ENCODE measurements at places on chromosomes 5 and 9.
A peak's percentile ranks its signal among the peaks of the same experiment; 100 is the strongest.

DNA sequence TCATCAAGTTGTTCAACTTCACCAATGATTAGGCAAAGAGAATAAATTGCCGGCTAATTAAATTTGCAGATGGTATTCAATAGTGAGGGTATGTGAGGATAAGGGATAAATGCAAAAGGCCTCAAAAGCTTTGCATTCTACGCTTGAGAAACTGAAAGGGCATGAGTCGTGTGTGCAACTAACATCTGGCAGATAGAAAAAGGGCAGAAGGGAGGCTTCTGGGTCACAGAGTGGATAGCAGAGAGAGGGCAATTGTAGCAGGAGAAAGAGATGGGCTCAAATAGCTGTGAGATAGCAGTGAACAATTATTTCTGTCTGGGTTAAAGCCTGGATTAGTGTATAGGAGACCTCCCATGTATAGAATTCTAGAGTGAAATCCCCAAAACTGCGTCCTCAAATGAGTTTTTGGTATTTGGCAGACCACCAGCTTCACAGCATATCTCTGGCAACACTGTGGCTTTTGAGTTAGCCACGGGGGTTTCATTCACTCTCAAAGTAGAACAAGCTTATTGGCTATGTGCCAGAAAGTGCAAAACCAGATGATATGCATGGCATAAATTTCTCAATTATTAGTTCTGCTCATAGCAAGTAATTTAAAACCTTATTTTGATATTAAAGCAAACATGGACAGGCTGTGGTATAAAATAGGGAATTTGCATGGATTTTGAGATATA is 586.3 kb downstream of the BRINP1 start:
- peak; percentile 19 for DNase-seq

- DNase-seq: peak; percentile 85
These were observed 7.5 kb downstream of the SURF4 start for GRCh38 chr9:133368249-133368881.

GRCh38 chr5:133114166-133114932 is 62.5 kb downstream of the HSPA4 start:
- no peak for DNase-seq

DNA sequence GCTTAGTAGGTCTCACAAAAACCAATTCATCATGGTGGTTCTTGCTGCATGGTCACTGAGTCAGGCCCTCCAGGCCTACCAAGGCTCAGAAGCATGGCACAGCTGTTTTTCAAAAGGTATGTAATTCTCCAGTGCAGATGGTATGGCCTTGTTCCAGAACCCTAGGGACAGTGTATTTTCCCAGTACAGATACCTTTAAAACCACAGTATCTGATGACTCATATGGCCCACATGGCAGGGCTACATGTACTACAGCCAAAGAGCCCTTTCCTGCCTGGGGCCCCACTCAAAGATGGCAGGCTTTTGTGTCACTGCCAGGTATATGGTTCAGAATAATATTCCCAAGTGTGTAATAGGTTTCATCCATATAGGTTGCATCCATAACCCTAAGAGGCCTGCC is 16.5 kb downstream of the CSF2 start:
- no peak for DNase-seq
